Esophagus mucosa (tissue), 1 donor: ENCODE measurements at places on chromosomes 6 and 20.
A peak's percentile ranks its signal among the peaks of the same experiment; 100 is the strongest.

GRCh38 chr6:43246301-43247113 is 3.2 kb downstream of the TTBK1 start:
- peak; percentile 19 for ATAC-seq

- no peak for ATAC-seq
These were observed 1.1 kb upstream of the NECAB3 start for GRCh38 chr20:33675136-33675959.

GRCh38 chr6:103879800-103880199 is 979.9 kb downstream of the HACE1 start:
- ATAC-seq: no peak

- ATAC-seq: no peak
These were observed 218.3 kb downstream of the PREX1 start for GRCh38 chr20:48609491-48609978.

- ATAC-seq: no peak
These were observed 142.6 kb downstream of the ADGRG6 start for GRCh38 chr6:142444376-142444775.

GRCh38 chr6:109790131-109790530 is 99.0 kb downstream of the FIG4 start:
- no peak for ATAC-seq

GRCh38 chr20:16490696-16491095 is 82.6 kb downstream of the KIF16B start:
- ATAC-seq: no peak

- no peak for ATAC-seq
These were observed 212.7 kb downstream of the PACRG start for GRCh38 chr6:162940426-162940825.

GRCh38 chr20:44993343-44993742 is 27.0 kb downstream of the STK4 start:
- no peak for ATAC-seq

GRCh38 chr6:21588481-21589351 is 4.8 kb upstream of the SOX4 start:
- peak; percentile 54 for ATAC-seq

GRCh38 chr20:49187330-49187850 is 744 bp downstream of the STAU1 start:
- ATAC-seq: peak; percentile 2

- ATAC-seq: no peak
These were observed 117.4 kb downstream of the TBC1D32 start for GRCh38 chr6:121216928-121217327.

DNA sequence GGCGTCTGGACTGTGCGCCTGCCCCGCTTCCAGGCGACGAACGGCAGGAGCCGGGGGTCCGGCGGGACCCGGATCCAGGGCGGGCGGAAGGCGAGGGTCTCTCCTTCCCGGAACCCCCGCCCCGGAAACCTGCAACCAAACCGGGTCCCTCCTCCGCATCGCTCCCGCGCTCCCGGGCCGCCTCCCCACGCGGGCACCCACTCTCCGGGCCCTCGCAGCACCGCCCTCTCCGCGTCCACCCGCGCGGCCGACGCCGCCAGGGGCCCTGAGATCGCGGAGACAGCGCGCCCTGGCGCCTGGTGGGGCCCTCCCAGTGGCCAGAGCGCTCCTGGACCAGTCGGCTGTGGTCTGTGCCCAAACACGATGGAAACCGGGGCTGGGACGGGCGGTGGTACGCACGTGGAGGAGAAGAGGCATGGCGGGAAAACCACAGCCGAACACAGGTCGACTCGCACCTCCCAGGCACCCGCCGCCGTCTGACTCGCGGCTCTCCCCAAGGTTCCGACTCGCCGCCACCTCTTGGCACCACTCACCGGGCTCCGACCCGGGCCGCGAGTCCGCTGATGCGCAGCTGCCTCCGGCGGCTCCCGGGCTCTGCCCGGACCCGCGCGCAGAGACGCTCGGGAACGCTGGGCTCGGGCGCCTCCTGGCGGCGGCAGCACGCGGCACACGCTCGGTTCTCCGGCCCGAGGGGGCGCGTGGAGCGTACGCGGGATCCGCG is 7.9 kb downstream of the NKX2-2 start:
- peak; percentile 55 for ATAC-seq

DNA sequence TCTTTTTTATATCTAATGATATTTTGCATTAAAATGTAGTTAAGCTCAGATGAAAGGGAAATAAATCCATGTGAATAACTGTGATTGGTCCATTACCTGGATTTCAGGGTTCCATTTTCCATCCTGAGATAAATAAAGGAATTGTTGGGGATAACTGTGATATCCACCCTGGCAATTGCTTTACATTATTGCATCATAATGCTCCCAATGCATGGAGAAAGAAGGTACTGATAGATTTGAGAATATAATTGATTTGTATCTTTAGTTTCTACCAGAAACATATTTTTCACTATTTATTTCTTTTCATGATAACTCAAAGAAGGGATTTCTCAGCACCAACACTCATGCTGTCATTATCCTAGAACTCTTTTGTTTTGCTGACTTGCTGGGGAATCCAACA is 102.0 kb upstream of the KCNQ5 start:
- ATAC-seq: no peak

GRCh38 chr6:116572162-116572561 is 858 bp downstream of the RWDD1 start:
- no peak for ATAC-seq

DNA sequence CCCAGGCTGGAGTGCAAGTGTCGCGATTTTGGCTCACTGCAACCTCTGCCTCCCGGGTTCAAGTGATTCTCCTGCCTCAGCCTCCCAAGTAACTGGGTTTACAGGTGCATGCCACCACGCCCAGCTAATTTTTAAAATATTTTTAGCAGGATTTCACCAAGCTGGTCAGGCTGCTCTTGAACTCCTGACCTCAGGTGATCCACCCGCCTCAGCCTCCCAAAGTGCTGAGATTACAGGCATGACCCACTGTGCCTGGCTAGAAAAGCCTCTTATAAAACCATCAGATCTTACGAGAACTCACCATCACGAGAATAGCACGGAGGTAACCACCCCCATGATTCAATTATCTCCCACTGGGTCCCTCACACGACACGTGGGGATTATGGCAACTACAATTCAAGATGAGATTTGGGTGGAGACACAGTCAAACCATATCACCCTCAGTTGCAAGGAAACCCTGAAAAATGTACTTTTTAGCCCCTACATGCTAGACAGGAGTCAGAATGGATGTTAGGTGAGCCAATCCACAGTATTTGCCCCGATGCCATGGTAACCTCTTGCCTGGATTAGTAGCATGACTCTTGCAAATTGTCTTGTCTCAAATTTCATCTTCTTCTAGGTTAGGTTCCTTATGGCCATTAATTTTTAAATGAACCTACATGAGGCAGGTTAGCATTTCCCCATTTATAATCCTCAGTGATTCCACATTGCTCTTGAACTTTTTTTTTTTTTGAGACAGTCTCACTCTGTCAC is 17.1 kb upstream of the SASH1 start:
- ATAC-seq: no peak

GRCh38 chr20:57940868-57941522 is 231.2 kb upstream of the PMEPA1 start:
- ATAC-seq: no peak

DNA sequence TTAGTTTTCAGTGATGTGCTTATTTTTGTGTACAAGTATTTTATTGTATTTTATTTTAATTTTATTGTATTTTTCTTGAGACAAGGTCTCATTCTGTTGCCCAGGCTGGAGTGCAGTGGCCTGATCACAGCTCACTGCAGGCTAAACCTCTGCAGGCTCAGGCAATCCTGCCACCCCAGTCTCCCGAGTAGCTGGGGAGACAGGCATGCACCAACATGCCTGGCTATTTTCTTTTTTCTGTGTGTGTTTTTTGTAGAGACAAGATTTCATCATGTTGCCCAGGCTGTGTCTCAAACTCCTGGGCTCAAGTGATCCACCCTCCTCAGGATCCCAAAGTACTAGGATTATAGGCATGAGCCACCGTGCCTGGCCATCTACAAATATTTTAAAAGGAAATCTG is 146.3 kb downstream of the MANEA start:
- no peak for ATAC-seq

GRCh38 chr6:41492261-41492891 is 53.8 kb upstream of the FOXP4 start:
- ATAC-seq: peak; percentile 17

DNA sequence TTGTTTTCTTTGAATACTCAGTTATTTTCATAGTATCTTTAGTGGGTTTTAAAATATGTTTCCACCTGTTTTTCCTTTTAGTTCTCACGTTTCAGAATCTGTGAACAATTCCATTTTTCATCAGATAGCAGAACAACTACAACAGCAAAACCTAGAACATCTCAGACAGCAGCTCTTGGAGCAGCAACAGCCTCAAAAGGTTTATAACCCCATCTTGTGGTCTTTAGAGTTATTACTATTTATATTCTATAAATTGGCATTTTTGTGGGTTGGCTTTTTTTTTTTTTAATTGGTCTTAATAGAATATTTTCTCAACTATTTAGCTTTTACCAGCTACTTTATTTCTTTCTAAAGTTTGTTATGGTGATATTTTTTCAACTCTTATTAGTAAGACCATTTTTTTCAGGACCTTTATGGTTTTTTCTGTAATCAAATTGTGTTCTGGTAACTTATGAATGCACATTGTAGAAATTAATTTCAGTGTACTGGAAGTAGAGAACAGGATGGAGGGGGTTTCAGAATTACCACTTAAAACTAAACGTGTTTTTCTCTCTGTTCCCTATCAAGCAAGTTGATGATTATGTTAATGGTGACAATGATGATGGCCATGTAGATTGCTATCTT is 72.2 kb downstream of the SCAF8 start:
- ATAC-seq: no peak

DNA sequence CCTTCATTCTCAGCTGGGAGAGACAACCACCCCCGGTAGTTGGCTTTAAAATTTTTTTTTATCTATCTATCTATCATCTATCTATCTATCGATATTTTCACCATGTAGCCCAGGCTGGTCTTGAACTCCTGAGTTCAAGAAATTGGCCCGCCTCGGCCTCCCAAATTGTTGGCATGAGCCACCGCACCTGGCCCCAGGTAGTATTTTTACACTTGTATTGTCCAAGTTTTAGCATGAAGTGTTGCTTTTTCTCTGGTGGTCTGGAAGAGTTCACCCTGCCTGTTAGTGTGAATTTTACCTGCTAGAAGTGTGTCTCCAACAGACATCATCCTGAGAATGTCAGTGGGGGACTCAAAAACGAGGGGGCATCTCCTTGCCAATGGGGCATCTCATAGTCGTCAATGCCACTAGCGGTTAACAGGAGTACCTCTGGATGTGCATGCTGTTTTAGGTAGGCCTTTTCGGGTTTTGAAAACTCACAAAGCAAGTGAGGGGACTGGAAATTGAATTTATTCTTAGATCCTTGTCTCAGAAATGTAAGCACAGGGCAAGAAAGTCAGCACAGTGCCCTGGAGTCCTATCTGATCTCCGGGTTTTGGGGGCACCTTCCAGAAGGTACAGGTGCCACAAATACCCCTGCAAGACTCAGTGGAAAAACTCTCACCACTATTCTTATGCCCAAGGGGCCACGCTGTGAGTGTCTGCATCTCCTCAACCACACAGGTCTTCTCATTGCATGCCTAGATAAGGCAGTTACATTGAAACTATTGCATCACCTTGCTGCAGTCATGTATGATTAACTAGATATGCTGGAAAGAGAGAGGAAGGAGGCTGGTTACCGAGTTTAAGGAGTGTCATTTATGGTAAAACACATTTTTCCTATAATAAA is 37.1 kb downstream of the TNFAIP3 start:
- ATAC-seq: peak; percentile 58

- ATAC-seq: no peak
These were observed 22.4 kb upstream of the SLC9A8 start for GRCh38 chr20:49790077-49790798.

- no peak for ATAC-seq
These were observed 54.9 kb upstream of the IER3 start for GRCh38 chr6:30799210-30799609.

DNA sequence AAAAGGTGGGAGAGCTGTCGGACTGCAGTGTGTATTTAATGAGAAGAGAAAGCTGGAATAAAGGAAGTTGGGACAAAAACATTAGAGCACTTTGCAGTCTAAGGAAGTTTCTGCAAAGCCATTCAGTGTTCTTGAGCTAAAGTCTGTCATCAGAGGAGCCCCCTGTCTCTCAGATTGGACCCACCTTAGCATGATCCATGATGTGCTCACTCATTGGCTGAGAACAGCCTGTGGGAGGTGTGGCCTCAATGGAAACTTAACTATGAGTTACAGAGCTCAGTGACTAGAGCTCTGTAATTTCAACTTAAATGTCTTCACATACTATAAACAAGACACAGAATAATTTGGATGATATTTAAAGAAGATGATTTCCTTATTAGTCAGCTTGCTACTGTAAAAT is 437.0 kb downstream of the BTBD3 start:
- no peak for ATAC-seq

- no peak for ATAC-seq
These were observed 687 bp upstream of the HTR1B start for GRCh38 chr6:77463861-77464494.
